ENCODE measurements at places on chromosomes 5 and 9. TPM values are rescaled to one million over a fixed set of nuclear protein-coding genes. Genes with fewer than 3 reads are reported as not detected.

- peaks cover 9% of the 10 kb centered on the region for H3K4me1 ChIP-seq
- no peak overlapping the region for H3K27ac ChIP-seq
- H3K4me3 ChIP-seq, result no peak overlapping the region
- no peaks in the 10 kb centered on the region for H3K27me3 ChIP-seq
- H3K36me3 ChIP-seq, result no peaks in the 10 kb centered on the region
- no peak for DNase-seq
Observed at GRCh38 chr5:76787237-76787636, 31.6 kb upstream of the F2RL1 start.

- no peak overlapping the region for H3K4me3 ChIP-seq
- H3K27me3 ChIP-seq, result no peaks in the 10 kb centered on the region
- no peaks in the 10 kb centered on the region for H3K4me1 ChIP-seq
- H3K36me3 ChIP-seq, result no peaks in the 10 kb centered on the region
- no peak overlapping the region for H3K27ac ChIP-seq
- DNase-seq, result no peak
Observed at GRCh38 chr9:73609381-73609780, 457.7 kb downstream of the ANXA1 start.

GRCh38 chr9:124257070-124257843, 492 bp upstream of the NEK6 start:
- H3K27ac ChIP-seq, result no peak overlapping the region
- no peak for DNase-seq
- H3K4me3 ChIP-seq, result no peak overlapping the region
- no peaks in the 10 kb centered on the region for H3K27me3 ChIP-seq
- no peaks in the 10 kb centered on the region for H3K36me3 ChIP-seq

- no peak overlapping the region for H3K4me3 ChIP-seq
- peaks cover 85% of the 10 kb centered on the region for H3K4me1 ChIP-seq
- H3K27ac ChIP-seq, result no peak overlapping the region
Observed at GRCh38 chr5:172164769-172165212, 23.2 kb downstream of the STK10 start.

- H3K27me3 ChIP-seq, result peaks cover 2% of the 10 kb centered on the region
- no peak overlapping the region for H3K27ac ChIP-seq
- H3K4me1 ChIP-seq, result no peaks in the 10 kb centered on the region
- no peak for DNase-seq
- no peaks in the 10 kb centered on the region for H3K36me3 ChIP-seq
- no peak overlapping the region for H3K4me3 ChIP-seq
Observed at GRCh38 chr9:4262735-4263141, 37.1 kb downstream of the GLIS3 start.

- no peaks in the 10 kb centered on the region for H3K27me3 ChIP-seq
- no peak overlapping the region for H3K4me3 ChIP-seq
- no peaks in the 10 kb centered on the region for H3K4me1 ChIP-seq
- no peak overlapping the region for H3K27ac ChIP-seq
- no peak for DNase-seq
Observed at GRCh38 chr5:2000591-2000990, 117.9 kb upstream of the IRX4 start.

DNA sequence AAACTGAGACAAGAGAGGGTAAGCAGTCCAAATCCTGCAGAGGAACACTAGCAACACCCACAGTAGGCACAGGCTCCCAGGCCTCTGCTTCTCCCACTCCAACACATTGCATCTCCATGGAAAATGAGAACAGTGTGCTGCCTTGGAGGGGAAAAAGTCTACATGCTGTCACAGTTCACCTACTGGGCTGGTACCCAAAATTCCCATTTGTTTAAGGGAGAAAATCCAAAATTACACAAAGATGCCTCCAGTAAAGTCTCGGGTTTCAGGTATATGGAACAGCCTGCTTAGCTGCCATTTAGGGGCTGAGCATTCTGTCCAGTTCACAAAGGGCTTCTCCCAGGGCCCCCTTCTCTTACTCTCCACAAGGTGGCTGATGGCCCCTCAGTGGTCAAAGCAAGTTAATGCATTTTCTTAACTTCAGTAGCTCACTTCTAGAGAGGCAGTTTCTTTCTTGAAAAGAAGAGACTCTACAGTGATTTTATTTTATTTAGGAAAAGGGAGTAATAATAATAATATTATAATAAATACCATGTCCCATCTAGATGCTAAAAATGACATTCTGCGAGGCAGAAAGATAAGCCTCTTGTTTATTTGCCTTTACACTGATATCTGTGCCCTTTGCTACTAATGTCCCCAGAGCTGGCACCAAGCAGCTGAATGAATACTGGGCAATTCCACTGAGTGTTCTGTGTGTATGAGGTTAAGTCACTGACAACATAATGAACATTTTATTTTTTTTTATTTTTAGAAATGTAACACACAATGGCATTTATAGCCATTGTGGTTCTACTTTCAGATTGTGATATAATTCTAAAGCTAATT, 89.4 kb downstream of the RGS7BP start:
- no peaks in the 10 kb centered on the region for H3K36me3 ChIP-seq
- H3K4me1 ChIP-seq, result no peaks in the 10 kb centered on the region
- no peaks in the 10 kb centered on the region for H3K27me3 ChIP-seq
- no peak overlapping the region for H3K27ac ChIP-seq

GRCh38 chr5:154826-155225, 36.5 kb upstream of the LRRC14B start:
- H3K36me3 ChIP-seq, result no peaks in the 10 kb centered on the region
- no peaks in the 10 kb centered on the region for H3K4me1 ChIP-seq
- H3K4me3 ChIP-seq, result no peak overlapping the region

GRCh38 chr5:122458278-122458872, 146.3 kb downstream of the SNCAIP start:
- H3K36me3 ChIP-seq, result no peaks in the 10 kb centered on the region
- no peak overlapping the region for H3K4me3 ChIP-seq
- no peaks in the 10 kb centered on the region for H3K27me3 ChIP-seq
- no peak overlapping the region for H3K27ac ChIP-seq

DNA sequence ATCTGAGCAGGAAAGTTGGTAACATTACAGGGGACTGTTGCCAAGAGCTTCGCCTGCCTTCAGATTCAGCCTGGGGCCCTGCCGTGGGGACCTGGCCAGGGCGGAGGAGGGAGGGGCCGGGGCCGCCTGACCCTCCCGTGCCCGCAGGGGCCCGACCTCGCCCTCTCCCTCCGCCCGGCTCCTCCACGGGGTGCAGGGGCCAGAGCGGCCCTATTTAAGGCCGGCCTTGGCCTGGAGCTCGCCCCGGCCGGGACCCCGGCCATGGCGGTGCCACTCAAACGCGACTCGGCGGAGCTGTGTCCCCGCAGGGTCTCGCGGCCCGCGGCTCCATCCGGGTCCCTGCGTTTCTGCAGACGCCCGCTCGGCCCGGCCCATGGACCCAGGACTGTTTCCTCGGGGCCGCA, 757 bp downstream of the TMEM250 start:
- DNase-seq, result no peak
- H3K36me3 ChIP-seq, result no peaks in the 10 kb centered on the region
- H3K27me3 ChIP-seq, result no peaks in the 10 kb centered on the region
- peaks cover 37% of the 10 kb centered on the region for H3K4me1 ChIP-seq
- H3K27ac ChIP-seq, result peak overlapping the region; percentile 76

GRCh38 chr5:172801179-172801671, 30.2 kb upstream of the DUSP1 start:
- no peaks in the 10 kb centered on the region for H3K36me3 ChIP-seq
- DNase-seq, result no peak
- no peak overlapping the region for H3K27ac ChIP-seq
- H3K27me3 ChIP-seq, result no peaks in the 10 kb centered on the region
- no peak overlapping the region for H3K4me3 ChIP-seq

DNA sequence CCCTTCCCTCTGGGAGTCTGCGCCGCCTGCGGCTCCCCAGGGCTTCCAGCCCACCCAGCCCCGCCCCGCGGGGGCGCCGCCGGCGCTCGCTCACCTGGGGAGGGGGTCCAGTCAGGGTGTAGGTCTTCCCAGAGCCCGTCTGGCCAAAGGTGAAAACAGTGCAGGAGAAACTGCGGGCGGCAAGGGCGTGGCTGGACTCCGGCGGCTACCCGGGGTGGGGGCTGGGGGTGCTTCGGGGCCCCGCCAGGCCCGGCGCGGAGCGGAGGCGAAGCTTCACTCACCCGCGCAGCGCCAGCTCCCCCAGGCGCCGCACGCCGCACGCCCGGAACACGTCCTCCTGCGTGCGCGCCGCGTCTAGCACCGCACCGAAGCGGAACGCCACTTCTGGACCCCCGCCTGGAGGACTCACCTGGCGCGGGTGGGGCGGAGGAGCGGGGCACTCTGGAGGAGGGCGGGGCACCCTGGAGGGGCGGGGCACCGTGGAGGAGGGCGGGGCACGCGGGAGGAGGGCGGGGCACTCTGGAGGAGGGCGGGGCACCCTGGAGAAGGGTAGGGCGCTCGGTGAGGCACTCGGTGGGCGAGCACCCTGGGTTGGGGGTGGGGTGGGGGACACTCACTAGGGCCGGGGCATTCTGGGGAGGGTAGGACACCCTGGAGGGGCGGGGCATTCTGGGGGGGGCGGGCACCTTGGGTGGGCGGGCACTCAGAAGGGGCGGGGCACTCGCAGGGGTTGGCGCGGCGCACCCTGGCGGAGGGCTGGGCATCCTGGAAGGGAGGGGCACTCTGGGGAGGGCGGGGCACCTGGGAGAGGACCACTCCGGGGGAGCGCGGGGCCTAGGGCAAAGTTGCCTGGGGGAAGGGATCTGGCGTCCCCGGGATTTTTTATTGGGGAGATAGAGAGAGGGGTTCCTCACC, 814 bp downstream of the KIF12 start:
- no peak for DNase-seq
- H3K27me3 ChIP-seq, result no peaks in the 10 kb centered on the region
- no peaks in the 10 kb centered on the region for H3K4me1 ChIP-seq
- no peak overlapping the region for H3K4me3 ChIP-seq
- H3K36me3 ChIP-seq, result no peaks in the 10 kb centered on the region

DNA sequence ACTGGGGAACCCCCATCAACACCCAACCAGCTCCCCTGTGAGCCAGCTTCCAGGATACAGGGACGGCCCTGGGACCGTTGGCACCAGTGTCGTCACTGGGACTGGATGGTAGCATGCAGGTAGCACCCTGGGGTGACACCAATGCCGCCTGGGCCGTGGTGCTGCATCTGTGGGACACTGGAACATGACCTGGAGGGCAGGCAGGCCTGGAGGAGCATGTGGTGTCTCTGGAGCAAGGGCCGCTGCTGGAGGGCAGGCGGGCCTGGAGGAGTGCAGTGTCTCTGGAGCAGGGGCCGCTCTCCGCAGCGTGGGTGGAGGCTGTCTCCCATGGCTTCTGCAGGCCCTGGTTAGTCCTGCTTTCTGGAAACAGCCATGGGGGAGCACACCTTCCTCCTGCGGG, 13.1 kb downstream of the LPCAT1 start:
- H3K4me3 ChIP-seq, result no peak overlapping the region
- DNase-seq, result no peak

DNA sequence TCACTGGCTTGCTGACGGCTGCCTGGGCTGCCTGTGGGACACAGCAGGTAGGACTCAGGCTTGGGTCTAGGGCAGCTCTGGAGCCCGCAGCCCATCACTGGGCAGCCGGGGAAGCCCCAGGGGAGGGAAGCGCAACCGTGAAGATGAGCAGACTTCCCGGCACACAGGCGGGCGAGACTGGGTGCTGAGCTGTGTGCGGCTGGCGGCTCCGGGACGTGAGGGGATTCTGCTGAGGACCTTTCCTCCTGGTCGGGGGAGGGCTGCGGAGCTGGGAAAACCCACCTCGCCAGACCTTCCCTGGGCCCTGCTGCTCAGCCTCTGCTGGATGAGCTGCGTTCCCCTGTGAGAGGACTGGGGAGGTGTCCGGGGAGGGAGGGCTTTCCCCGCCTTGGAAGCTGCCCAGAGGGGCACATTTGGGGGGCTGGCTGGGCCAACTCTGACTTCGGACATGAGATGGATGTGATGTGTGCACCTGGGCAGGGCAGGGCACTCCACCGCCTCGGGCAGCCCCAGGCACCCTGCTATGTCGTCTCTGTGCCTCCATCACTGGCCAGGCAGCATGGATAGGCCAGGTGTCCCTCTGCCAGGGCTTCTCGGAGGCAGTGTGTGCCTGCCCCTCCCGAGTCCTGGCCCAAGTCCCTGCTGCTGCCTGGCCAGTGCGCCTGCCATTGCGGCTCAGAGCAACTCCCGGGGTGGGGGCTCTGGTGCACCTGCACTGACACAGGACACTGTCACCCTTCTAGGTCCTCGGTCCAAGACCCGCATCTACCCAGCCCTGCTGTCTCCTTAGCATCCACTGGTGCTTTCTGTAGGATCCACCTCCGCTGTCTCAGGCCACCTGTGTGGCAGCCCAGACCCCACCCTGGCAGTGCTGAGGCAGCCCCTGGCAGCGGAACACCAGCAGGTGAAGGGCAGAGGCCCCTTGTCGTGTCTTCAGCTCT, 66.4 kb downstream of the COL5A1 start:
- no peaks in the 10 kb centered on the region for H3K27me3 ChIP-seq
- no peak overlapping the region for H3K4me3 ChIP-seq
- no peak for DNase-seq
- no peaks in the 10 kb centered on the region for H3K36me3 ChIP-seq
- no peak overlapping the region for H3K27ac ChIP-seq

DNA sequence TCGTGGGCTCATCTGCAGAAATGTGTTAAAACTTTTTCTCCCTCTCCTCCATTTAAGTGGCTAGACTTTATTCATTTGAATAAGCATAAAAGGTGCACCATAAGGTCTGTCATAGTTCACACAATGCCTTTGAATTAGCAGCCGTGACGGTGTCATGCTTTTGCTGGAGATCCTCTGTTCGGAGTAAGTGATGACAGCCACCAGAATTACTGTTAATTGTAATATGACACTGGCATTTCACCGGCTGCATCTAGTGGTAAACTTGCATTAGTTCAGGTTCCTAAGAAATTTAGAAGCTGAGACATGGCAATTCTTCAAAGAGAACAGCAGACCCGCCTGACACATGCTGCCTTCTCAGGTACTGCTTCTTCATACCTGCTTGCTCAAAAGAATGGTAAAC, 241.7 kb downstream of the EBF1 start:
- H3K36me3 ChIP-seq, result no peaks in the 10 kb centered on the region
- H3K4me3 ChIP-seq, result no peak overlapping the region
- H3K27me3 ChIP-seq, result peaks cover 2% of the 10 kb centered on the region
- DNase-seq, result no peak
- H3K27ac ChIP-seq, result no peak overlapping the region

- H3K4me3 ChIP-seq, result no peak overlapping the region
- peaks cover 9% of the 10 kb centered on the region for H3K27me3 ChIP-seq
- no peaks in the 10 kb centered on the region for H3K36me3 ChIP-seq
- no peaks in the 10 kb centered on the region for H3K4me1 ChIP-seq
Observed at GRCh38 chr5:148491793-148492184, 108.0 kb downstream of the FBXO38 start.

GRCh38 chr9:128405077-128405779, 15.4 kb upstream of the CERCAM start:
- H3K4me1 ChIP-seq, result no peaks in the 10 kb centered on the region
- no peak for DNase-seq
- H3K36me3 ChIP-seq, result no peaks in the 10 kb centered on the region
- H3K27me3 ChIP-seq, result no peaks in the 10 kb centered on the region
- no peak overlapping the region for H3K4me3 ChIP-seq
- H3K27ac ChIP-seq, result no peak overlapping the region

ECM2 gene
- not detected for total RNA-seq

KIF24 gene
- total RNA-seq, result 0.25 TPM

ZNF169 gene
- 7.7 TPM for total RNA-seq

PPP2R2B gene
- 16.7 TPM for total RNA-seq

ARID3C gene
- total RNA-seq, result not detected

RNF180 gene
- not detected for total RNA-seq

RLN1 gene
- 1.5 TPM for total RNA-seq

NFIB gene
- total RNA-seq, result 0.20 TPM

Measured in CD4-positive, CD25-positive, alpha-beta regulatory T cell (primary cell).